ENCODE measurements at places on chromosomes 6 and 20.

- H3K36me3 ChIP-seq, result no peaks in the 10 kb centered on the region
- H3K27me3 ChIP-seq, result peaks cover 37% of the 10 kb centered on the region
- H3K4me1 ChIP-seq, result peaks cover 3% of the 10 kb centered on the region
Measured at GRCh38 chr6:163263196-163263595, 151.3 kb upstream of the QKI start.

- H3K27ac ChIP-seq, result no peak overlapping the region
- no peak overlapping the region for H3K4me3 ChIP-seq
- no peaks in the 10 kb centered on the region for H3K36me3 ChIP-seq
Measured at GRCh38 chr20:56552911-56553629, 20.0 kb downstream of the FAM209B start.

DNA sequence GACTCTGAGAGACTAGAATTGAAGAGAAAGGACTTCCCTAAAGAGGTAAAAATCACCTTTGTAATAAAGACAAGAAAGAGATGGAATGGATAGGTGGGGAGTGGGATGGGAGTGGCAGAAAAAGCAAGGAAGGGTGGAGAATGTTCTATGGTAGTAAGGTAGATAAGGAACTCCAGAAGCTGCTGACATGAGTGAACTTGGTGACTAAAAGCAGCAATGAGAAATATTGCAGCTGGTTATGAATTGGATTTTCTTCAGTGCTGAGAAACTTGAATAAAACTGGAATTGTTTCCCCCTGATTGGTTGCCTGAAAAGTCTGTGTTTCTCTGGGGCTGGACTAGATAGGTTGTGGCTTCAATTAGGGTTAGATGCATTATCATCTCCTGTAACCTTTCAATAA lies 15.7 kb upstream of the DTNBP1 start:
- H3K27ac ChIP-seq, result no peak overlapping the region
- H3K36me3 ChIP-seq, result no peaks in the 10 kb centered on the region
- H3K27me3 ChIP-seq, result peaks cover under 1% of the 10 kb centered on the region

DNA sequence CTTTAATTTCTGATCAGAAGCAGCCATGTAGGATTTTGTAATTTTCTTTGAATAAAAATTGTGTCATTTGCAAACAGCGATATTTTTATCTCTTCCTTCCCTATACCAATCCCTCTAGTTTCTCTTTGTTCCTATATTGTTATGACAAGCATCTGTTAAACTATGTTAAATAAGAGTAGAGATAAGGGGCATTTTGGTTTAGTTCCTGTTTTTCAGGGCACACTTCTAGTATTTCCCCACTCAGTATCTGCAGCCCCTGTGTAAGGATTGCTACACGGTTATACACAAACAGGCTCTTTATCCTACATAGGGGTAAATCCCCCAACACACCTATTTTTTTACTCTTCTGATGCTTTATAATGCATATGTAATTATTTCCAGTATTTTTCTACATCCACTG lies 42.1 kb downstream of the TRERF1 start:
- no peaks in the 10 kb centered on the region for H3K27me3 ChIP-seq
- no peak overlapping the region for H3K27ac ChIP-seq
- H3K36me3 ChIP-seq, result peaks cover 4% of the 10 kb centered on the region
- peaks cover 61% of the 10 kb centered on the region for H3K4me1 ChIP-seq
- H3K4me3 ChIP-seq, result no peak overlapping the region

DNA sequence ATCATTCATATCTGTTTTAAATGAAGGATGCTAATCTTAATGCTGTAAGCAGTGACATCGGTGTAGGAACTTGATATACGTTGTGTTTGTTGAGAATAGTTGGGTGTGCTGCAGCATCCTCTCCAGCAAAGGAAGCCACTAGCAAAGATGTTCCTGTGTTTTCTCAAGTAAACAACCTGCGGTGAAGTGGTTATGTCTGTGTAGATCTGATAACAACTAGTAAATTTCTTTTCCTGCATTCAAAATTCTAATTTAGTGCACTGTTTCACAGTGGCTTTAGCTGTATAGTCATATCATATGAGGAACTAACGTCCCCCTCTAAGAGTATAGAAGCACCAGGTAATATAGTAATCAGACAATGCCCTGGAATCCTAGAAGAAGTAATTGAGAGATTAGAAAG lies 38.7 kb downstream of the NCOA7 start:
- H3K4me1 ChIP-seq, result peaks cover 48% of the 10 kb centered on the region
- DNase-seq, result peak; percentile 11
- peaks cover 12% of the 10 kb centered on the region for H3K36me3 ChIP-seq
- H3K27me3 ChIP-seq, result no peaks in the 10 kb centered on the region
- peak overlapping the region; percentile 75 for H3K27ac ChIP-seq

DNA sequence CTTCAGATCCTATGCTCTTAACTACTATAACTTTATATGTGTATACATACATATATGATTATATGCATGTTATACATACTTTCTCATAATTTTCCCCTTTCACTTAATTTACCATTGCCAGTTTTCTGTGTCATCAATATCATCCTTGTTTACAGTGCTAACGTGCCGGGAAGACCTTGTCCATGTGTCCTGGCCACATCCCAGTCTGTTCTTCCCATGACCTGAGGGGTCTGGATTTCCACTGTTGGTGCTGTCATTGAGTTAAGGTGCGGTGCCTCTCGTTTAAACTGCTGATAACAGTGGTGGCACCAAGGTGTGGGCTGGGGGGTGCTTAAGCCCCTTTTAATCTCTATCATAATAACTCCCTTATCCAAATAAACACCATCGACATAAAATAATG lies 8.5 kb upstream of the SDCBP2 start:
- H3K27ac ChIP-seq, result no peak overlapping the region
- H3K36me3 ChIP-seq, result peaks cover 7% of the 10 kb centered on the region
- H3K4me1 ChIP-seq, result peaks cover 11% of the 10 kb centered on the region
- H3K4me3 ChIP-seq, result no peak overlapping the region
- no peak for DNase-seq
- H3K27me3 ChIP-seq, result no peaks in the 10 kb centered on the region

- no peaks in the 10 kb centered on the region for H3K4me1 ChIP-seq
- DNase-seq, result no peak
- H3K27ac ChIP-seq, result no peak overlapping the region
- no peak overlapping the region for H3K4me3 ChIP-seq
- peaks cover 35% of the 10 kb centered on the region for H3K36me3 ChIP-seq
Measured at GRCh38 chr6:158452191-158452590, 107.7 kb upstream of the TMEM181 start.

DNA sequence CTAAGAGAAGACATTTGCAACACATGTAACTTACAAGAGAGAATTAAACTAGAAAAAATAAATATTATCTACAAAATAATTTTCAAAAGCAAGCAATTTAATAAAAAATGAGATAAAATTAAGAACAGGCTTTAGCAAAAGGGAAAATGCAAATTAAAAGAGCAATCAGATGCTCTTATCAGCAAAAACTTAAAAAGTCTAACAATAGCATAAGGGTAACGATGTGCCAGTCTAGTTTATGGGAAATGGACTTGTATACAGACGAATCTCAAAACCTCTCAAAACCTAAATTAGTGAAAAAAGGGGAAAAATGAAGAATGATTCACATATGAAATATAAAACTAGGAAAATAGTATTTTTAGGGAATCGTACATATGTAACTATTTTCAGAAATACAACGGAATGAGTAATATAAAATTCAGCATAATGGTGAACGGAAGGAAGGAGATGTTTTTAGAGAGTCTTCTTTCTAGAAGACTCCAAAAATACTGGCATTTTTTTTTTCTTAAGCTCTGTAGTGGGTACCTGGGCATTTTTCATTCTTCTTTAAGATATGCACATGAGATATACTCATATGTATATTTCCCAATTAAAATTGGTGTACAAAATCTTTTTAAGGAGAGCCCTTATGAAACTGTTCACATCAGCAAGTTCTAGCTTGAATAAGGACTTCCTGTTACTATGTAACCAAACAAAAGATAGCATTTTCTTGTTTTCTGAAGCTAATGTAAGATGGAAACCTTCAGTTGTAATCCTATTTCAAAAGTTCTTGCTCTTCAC lies 927 bp upstream of the MANEA start:
- DNase-seq, result no peak
- peaks cover 6% of the 10 kb centered on the region for H3K36me3 ChIP-seq
- H3K27ac ChIP-seq, result peak overlapping the region; percentile 97
- H3K27me3 ChIP-seq, result no peaks in the 10 kb centered on the region
- H3K4me1 ChIP-seq, result peaks cover 48% of the 10 kb centered on the region
- H3K4me3 ChIP-seq, result peak overlapping the region; percentile 89

- no peaks in the 10 kb centered on the region for H3K4me1 ChIP-seq
- H3K36me3 ChIP-seq, result no peaks in the 10 kb centered on the region
- no peak for DNase-seq
- H3K27ac ChIP-seq, result no peak overlapping the region
Measured at GRCh38 chr6:7461416-7461815, 71.8 kb downstream of the RIOK1 start.

DNA sequence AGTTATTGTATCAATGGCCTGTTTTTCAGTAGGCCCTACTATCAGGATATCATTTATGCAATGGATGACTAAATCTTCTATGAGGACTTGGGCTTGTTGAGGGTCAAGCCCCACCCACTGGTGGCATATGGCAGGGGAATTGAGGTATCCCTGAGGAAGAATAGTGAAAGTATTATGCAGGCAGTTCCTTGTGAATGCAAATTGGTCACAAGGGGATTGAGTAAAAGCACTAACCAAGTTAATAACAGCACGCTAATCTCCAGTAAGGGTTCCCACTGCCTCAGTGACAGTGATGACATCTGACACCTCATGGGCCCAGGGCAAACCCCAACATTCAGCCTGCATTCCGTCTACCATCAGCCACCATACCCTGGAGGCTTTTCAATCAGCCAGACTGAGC lies 14.9 kb downstream of the BPIFA1 start:
- H3K36me3 ChIP-seq, result no peaks in the 10 kb centered on the region
- no peak overlapping the region for H3K4me3 ChIP-seq
- H3K27ac ChIP-seq, result no peak overlapping the region
- H3K27me3 ChIP-seq, result peaks cover 23% of the 10 kb centered on the region

DNA sequence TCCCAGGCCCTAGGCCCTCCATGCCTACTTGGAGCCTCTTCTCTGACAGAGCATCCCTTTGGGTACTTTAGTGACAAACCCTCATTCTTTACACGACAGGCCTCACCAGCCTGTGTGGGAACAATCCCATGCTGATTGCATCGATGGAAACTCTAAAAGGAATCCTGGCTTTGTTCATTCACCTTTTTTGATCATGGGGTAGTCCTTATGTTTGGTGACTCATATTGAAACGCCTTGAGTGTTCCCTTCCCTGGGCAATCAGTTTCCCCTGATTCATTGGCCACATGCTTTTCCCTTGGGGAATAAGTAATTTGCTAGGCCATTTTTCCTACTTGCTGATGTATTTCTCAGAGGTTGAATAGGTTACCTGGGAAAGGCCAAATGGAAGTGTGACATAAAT lies 14.7 kb upstream of the TNFAIP3 start:
- DNase-seq, result no peak
- H3K27ac ChIP-seq, result no peak overlapping the region
- no peak overlapping the region for H3K4me3 ChIP-seq
- H3K36me3 ChIP-seq, result peaks cover under 1% of the 10 kb centered on the region
- no peaks in the 10 kb centered on the region for H3K4me1 ChIP-seq
- no peaks in the 10 kb centered on the region for H3K27me3 ChIP-seq

DNA sequence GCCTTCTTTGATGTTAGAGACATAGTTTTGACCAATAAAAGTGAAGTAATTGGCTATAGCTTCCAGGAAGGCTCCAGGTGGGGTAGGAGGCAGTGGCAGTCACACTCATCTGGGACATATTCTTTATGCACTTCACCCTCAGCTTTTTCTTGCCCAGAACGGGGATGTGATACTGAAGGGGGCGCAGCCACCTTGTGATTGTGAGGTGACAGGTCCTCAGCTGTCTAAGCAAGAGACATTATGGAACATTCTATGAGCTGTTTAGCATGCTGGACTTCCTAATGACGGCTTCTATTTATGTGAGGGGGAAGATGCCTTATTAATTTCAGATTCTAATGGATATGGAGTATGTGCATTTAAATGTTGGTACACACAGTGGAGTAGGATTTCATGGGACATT lies 151.3 kb upstream of the ZFP64 start:
- no peak overlapping the region for H3K4me3 ChIP-seq
- no peak for DNase-seq
- no peaks in the 10 kb centered on the region for H3K4me1 ChIP-seq

DNA sequence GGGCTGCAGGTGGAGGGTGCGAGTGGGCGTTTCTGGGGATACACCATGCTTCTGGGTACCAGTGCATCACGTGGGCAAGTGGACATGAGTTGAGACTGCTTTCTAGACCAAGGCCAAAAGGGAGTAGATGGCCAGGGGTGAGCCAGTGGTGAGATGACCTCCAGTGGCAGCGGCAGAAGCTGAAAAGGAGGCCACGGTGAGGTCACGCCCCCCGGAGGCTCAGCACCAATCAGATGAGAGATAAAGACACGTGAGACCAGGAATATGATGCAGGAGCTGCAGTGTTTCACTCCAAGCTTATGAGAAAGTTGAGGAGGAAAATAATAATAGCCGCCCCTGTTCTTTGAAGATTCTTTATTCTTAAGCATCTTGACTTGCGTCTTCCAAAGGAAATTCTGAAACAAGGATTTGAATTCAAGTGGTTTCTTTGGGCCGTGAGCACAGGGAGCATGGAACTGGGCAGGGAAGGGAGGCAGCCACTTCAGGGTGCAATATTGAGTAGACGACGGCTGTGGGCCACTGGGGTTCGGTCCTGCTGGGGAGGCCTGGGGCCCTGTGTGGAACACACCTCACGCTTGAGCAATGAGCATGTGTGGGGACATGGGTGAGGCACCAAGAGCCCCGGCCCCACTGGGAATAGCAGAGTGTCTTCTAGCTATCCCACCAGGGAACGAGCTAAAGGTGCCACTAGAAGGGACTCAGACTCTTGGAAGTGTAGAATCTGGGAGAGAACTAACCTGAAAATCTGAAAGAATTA lies 156.7 kb upstream of the LRFN2 start:
- peaks cover 72% of the 10 kb centered on the region for H3K27me3 ChIP-seq
- no peak overlapping the region for H3K27ac ChIP-seq
- no peaks in the 10 kb centered on the region for H3K4me1 ChIP-seq
- no peak overlapping the region for H3K4me3 ChIP-seq
- DNase-seq, result no peak

DNA sequence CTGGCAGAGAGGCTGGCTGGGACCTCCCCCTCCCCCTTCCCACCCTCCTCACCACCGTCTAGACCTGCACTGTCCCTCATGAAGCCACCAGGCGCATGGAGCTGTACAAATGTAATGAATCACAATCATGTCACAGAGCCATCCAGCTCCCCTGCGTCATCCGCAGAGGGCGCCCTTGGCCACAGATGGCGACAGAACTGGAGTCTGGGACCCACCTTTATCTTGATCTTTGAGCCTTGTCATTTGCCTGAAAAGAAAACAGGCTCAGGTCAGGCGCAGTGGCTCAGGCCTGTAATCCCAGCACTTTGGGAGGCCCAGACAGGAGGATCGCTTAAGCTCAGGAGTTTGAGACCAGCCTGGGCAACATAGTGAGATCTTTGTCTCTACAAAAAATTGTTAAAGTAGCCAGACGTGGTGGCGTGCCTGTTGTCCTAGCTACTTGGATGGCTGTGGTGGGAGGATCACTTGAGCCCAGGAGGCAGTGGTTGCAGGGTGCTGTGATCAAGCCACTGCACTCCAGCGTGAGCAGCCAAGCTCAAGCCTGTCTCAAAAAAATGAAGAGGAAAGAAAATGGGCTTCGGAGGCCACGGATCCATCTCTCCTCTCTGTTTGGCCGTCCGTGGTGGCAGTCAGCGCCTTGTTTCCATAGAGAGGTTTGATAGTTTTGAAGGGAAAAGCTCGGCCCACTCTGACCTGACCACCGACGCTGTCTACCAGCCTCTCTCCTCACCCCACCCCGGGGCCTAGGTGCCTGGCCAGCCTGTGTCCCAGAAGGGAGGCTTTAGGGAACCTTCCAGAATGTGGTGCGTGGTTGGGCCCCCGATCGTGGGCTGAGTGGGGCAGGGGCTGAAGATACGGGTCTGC lies 6.2 kb downstream of the COL9A3 start:
- no peak overlapping the region for H3K27ac ChIP-seq
- peaks cover 5% of the 10 kb centered on the region for H3K27me3 ChIP-seq
- H3K4me1 ChIP-seq, result no peaks in the 10 kb centered on the region
- DNase-seq, result no peak

All from effector memory CD8-positive, alpha-beta T cell (primary cell).